Amygdala (tissue), 56 donors: ENCODE measurements at places on chromosomes 13 and 19.

- no peak for DNase-seq
These were observed 51.3 kb downstream of the STK24 start for GRCh38 chr13:98525456-98526181.

- no peak for DNase-seq
These were observed 20.3 kb upstream of the CRTC1 start for GRCh38 chr19:18662972-18663732.

DNA sequence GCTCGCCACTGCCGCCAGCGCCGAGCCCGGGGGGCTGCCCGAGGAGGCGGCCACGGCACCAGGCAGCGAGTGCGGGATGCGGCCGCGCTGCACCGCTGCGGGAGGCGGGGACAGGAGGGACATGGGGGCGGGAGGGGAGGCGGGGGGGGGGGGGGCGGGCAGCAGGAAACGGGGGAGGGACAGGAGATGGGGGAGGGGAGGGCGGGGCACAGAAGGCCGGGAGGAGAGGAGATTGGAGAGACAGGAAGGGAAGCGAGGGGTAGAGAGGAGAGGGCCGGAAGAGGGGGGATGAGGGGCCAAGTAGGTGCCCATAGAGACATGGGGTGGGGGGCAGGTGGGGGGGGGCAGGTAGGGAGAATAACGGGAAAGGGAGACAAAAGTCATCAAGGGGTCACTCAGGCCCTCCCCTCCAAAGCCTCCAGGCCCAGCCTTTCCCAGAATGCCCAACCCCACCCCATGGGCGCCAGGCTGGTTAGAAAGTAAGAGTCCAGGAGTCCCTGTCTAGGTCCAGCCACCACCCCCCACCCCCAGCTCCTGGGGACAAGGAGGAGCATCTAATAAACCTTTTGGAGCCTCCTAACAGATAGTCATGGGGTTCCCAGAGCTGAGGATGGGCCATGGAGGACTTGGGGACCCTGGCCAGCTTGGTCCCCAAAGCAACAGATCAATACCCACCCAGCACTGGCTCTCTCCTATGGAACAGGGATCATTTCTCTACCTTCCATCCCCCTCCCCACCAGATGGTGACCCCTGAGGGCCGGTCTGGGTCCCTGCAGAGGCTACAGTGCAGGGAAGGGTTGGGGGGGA is 9.5 kb downstream of the NR2F6 start:
- DNase-seq: no peak

- no peak for DNase-seq
These were observed 2.6 kb downstream of the VSIG10L start for GRCh38 chr19:51339313-51339686.

DNA sequence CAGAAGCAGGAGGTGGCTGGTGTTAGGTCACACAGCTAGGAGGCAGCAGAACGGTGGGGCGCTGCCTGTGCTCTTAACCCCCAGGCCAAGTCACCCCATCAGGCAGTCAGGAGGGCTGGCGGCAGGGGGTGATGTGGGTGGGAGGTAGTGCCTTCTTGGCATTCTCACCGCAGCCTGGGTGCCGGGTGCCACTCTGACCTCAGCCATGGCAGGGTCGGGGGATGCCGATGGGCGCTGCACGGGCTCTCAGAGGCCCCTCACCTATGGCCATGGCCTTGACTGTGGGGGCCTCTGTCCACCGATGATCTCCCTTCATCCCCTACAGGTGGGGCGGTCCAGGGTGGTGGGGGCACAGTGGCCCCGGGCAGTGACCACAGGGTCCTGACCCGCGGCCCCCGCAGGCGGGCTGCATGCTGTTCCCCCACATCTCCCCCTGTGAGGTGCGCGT is 5.6 kb downstream of the PTOV1 start:
- no peak for DNase-seq

GRCh38 chr13:82248762-82249161 is 1633.5 kb downstream of the SLITRK1 start:
- no peak for DNase-seq
